ENCODE measurements at places on chromosomes 2 and 18.

DNA sequence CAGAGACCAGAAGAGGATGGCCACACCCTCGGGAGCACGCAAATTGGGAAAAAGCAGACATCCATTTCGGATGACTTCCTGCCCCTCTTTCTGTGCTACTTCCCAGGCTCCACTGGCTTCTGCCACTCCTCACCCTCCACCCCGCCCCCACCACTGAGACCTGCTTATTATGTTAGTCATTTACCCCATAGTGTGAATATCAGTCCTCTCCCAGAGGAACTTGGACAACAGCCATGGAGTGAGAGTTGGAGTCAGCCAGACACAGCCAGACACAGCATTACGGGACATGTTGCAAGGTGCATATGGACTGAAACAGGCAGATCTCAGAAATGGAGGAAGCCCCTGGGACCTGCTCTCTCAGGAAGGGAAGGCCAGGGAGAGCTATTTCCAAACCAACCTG lies 51.8 kb downstream of the CTIF start:
- DNase-seq: no peak

DNA sequence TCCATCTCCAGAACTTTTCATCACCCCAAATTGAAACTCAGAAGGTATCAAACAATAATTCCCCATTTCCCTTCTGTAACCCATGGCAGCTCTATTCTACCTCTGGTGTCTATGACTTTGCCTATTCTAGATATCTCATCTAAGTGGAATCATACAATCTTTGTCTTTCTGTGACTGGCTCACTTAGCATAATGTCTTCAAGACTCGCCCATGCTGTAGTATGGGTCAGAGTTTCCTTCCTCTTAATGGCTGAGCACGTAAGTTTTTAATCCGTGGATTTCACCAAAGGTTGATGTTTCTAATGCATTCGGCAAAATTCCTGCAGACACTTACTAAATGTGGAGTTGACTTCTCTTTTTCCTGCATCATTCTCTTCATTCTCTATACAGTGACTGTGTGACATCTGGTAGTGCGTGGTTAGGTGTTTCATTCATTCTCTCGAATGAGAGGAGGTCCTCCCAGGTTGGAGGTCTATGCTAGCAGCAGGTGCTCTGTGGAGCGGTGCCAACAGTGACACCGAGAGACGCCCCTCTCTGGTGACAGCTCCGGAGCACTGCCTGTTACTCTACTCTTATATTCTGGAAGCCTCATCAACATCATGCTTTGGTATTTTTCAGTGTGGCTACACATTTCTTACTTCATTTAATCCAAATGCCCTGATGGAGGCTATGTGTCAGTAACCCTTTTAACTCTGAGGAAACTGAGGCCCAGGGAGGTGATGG lies 50.1 kb downstream of the ATOH8 start:
- DNase-seq: no peak

GRCh38 chr2:151241224-151241623 lies 20.4 kb downstream of the RBM43 start:
- no peak for DNase-seq

GRCh38 chr2:121387591-121388325 lies 102.8 kb upstream of the TFCP2L1 start:
- DNase-seq: no peak

DNA sequence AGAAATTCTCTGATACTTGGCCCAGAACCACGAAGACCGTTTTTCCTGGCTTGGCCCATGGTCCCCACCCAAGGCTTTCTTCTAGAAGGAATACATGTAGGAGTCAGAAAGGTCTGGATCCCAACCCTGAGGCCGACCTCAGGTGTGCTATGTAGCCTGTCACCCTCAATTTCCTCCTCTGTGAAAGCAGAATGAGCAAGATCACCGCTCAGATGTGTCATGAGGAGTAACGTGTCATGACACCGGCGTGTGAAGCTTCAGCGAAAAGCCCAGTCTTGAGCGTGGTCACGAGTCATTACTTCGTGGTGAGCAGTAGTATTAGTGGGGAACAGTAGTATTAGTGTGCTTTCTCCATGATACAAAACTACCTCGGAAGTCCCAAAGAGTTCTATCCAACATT lies 103.4 kb downstream of the ALPK2 start:
- DNase-seq: no peak

- no peak for DNase-seq
Measured at GRCh38 chr2:78561876-78562275, 463.6 kb upstream of the REG3G start.

GRCh38 chr2:50018921-50019320 lies 864.6 kb upstream of the FSHR start:
- DNase-seq: no peak

GRCh38 chr2:216202626-216203250 lies 93.6 kb downstream of the XRCC5 start:
- DNase-seq: no peak

- DNase-seq: no peak
Measured at GRCh38 chr18:49591271-49591670, 29.4 kb downstream of the LIPG start.

- DNase-seq: peak; percentile 31
Measured at GRCh38 chr2:136225950-136226835, 108.2 kb upstream of the CXCR4 start.

GRCh38 chr2:110657724-110658305 lies 20.0 kb downstream of the BUB1 start:
- no peak for DNase-seq

DNA sequence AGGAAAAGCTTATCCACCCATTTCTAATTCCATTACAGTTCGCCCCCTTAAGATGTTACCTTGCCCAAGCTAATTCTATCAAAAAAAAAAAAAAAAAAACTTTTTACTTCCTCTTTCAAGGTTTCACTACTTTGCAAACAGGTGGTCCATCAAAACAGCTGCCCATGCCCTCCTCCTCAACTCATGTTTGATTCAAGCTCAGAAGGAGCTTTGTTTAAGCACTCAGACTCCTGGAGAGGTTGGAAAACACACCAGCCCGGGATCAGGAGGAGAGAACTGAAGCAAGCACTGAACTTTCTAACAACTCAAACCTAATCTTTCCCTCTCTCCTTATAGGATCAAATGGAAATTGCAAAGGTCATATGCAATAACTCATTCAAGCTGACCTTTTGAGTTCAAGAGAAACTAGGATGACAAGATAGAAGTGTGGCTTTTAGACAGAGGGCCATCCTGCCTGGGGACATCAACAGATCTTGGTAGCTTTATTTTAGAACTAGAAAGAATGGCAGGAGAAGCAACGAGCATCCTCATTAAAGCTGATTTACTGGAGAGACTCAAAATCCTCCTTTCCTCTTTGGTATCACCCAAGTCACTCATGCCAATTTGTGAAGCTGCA lies 28.3 kb upstream of the FZD7 start:
- DNase-seq: no peak

DNA sequence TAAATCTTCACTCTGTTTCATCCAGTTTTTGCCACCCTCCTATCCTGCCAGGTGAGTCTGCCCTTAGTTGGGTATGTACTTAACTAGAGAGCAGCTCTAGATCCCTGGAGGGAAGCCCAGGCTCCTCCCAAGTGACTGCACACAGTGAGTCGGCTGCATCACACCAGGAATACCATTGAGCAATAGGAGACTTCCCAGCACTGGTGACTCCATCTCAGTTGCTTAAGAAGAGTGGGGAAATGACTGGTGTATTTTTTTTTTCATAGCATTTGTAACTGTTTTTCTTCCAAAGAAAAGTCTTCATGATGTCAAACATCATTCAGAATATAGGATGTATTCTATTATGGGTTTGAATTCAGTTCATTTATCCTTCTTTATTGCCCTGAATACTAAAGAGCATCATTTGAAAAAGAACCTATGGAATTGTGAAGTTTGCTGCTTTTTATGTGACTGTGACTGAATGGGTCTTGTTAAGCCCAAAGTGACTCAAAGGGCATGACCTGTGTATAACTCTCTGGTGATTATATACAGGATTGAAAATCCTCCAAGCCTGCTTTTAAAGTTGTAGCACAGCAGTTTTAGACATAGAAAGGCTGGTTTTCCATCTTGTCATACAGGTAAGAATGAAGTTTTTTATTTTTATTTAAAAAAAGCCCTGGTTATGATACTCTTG lies 84.3 kb downstream of the MAP3K20 start:
- DNase-seq: no peak

DNA sequence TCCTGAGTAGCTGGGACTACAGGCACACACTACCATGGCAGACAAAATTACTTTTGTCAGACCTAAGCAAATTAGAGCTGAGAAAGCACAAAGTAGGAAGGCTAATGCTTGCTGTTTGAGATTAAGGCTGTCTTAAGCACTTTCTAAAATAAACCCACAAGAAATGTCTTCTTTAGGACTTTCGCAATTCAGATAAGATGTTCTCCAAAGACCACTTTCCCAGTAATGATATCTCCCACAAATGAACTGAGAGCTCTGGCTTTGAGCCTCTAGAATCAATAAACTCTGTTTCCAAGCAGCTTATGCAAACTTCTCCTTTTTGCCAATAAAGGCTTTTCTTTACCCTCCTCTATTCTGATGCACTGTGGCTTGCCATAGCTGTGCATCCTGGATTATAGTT lies 32.0 kb upstream of the GALNT1 start:
- DNase-seq: no peak

GRCh38 chr18:26708806-26709716 lies 156.4 kb downstream of the AQP4 start:
- DNase-seq: no peak

GRCh38 chr2:211845338-211846035 lies 693.1 kb downstream of the ERBB4 start:
- no peak for DNase-seq

- no peak for DNase-seq
Measured at GRCh38 chr2:28172114-28172898, 220.4 kb upstream of the FOSL2 start.

- DNase-seq: no peak
Measured at GRCh38 chr2:235026649-235027557, 75.1 kb downstream of the SH3BP4 start.

GRCh38 chr2:83478037-83478436 lies 981.0 kb downstream of the SUCLG1 start:
- DNase-seq: no peak

DNA sequence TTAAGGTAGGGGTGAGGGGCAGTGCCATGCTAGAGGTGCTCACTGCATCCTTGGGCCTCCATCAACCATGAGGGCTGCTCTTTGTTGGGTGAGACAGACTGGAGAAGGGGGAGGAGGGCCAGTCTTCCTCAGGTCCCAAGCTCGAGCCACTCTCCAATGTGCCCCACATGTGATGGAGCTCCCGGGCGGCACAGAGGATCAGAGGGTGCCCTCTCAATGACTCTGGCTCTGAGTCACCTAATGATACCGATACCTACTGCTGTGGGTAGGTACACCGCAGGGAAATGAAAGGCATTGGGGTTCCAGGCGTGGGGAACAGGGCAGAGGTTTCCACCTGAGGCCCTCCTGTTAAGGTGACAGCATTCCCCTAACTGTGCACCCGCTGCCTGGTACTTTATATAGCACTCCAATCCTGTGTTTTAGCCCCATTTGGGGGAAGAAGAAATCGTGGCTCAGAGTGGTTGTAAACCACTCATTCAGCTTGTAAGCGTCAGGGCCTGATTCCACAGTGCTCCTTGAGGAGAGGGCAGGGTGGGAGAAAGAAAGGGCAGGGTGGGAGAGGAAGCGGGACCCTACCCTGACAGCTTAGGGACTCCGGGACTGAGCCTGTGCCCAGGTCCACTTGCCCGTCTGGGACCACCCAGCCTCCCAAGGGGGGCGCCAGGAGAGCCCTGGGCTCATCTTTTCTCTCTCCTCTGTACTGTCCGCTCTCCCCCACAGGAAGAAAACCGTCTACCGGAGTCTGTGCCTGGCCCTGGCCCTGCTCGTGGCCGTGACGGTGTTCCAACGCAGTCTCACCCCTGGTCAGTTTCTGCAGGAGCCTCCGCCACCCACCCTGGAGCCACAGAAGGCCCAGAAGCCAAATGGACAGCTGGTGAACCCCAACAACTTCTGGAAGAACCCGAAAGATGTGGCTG lies 1.8 kb downstream of the B3GNT7 start:
- DNase-seq: no peak

DNA sequence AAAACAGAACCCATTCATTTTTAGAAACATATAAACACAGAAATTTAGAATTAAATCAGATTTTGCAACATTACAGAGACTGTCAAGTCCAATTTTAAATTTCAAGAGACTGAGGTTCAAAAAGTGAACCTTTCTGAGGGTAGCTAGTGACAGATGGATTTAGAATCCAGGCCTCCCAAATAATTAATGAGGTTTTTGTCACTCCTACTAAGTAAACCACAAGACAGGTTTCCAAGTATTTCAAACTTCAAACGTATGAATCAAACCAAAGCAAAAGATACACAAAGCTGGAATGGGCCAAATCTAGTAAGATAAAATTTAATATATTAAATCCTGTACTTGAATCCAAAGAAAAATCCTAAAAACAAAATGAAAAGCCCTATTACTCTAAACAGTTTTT lies 25.3 kb downstream of the PPP4R3B start:
- DNase-seq: no peak

DNA sequence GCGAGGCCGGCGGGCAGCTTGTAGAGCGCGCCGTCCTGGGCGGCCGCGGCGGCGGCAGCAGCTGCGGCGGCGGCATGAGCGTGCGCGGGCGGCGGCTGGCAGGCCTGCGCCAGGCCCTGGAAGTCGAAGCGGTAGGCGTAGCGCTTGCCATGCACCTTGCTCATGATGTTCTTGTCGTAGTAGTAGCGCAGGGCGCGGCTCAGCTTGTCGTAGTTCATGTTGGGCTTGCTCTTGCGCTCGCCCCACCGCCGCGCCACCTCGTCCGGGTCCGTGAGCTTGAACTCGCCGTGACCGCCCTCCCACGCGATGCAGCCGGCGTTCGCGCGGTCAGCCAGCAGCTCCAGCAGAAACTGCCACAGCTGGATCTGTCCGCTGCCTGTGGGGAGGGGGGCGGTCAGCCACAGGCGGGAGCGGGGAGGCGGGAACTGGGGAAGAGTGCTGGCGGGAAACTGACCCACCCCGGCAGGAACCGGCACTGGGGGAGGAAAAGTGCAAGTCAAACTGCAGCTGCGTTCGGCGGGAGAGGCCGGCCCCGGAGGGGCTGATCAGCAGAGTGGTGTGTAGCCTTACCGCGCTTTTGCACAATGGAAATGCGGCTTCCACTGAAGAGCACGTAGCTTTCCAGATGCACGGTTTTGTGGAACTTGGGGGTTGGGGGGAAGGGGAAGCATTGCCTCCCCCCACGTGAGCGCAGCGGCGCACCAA lies 3.0 kb downstream of the FEV start:
- no peak for DNase-seq

GRCh38 chr2:239402666-239403065 lies 1.8 kb upstream of the HDAC4 start:
- no peak for DNase-seq
